ENCODE measurements at places on chromosomes 5 and 9. TPM values are rescaled to one million over a fixed set of nuclear protein-coding genes. Genes with fewer than 3 reads are reported as not detected.

The TSC1 gene
- total RNA-seq = 33.5 TPM

The GCNT4 gene
- total RNA-seq = 3.0 TPM

The GGTA1 gene
- 11.0 TPM for total RNA-seq

The TERT gene
- not detected for total RNA-seq

The CREBRF gene
- 27.8 TPM for total RNA-seq

The PJA2 gene
- total RNA-seq = 193 TPM

The GRXCR2 gene
- not detected for total RNA-seq

The PCDHA13 gene
- total RNA-seq = not detected

The OBP2A gene
- total RNA-seq = not detected

GRCh38 chr5:151820903-151821302, 49.1 kb downstream of the G3BP1 start:
- no peak for DNase-seq

DNA sequence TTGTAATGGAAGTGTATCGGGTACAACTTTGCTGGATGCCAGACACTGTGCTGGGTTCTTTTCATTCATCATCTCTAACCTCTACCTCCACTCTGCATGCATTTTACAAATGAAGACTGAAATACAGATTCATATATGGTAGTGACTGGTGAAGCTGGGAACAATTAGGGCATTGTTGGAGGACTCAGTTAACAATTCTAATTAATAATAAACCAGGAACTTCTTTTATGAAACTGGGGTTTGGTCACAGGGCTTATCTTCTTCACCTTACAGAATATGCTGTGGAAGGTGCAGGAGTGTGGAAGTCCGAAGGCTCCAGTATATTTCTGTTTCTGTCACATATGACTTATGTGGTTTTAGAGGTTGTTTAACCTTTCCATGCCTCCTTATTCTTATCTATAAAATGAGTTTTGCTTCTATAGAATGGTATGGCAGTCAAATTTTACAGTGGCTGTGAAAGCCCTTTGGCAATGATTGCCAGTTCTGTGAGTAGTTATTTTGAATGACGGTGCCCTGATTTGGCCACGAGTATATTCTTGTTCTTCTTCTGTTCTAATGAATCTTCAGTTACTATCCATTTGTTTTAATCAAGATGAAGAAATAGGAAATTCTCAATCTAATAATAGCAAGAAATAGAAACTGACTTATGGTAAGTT, 284.7 kb downstream of the GABRB2 start:
- DNase-seq = no peak

DNA sequence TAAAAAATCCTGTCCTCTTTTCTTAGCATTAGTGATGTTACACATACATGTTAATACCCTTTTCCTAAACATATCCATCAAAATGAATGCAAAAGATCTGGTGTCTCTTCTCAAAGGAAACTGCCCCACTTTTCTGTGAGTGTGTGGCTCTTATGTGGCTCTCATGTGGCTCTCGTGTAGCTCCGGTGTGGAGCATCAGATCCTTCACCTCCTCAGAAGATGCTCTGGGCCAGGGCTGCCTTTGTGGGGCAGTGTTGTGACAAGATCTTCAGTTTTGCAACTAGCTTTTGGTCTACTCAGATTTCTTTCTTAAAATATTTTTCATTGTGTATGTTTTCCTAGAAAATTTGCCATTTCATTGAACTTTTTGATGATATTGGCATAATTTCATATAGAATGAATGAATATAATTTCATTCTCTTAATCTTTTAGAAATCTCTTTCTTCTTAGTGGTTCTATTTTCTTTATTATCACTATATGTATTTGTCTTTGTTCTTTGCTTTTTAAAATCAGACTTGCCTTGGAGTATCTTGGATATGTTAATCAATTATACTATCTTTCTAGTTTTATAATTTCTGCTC, 19.4 kb downstream of the GARNL3 start:
- no peak for DNase-seq

- no peak for DNase-seq
Measured at GRCh38 chr5:78621291-78621738, 27.3 kb downstream of the LHFPL2 start.

DNA sequence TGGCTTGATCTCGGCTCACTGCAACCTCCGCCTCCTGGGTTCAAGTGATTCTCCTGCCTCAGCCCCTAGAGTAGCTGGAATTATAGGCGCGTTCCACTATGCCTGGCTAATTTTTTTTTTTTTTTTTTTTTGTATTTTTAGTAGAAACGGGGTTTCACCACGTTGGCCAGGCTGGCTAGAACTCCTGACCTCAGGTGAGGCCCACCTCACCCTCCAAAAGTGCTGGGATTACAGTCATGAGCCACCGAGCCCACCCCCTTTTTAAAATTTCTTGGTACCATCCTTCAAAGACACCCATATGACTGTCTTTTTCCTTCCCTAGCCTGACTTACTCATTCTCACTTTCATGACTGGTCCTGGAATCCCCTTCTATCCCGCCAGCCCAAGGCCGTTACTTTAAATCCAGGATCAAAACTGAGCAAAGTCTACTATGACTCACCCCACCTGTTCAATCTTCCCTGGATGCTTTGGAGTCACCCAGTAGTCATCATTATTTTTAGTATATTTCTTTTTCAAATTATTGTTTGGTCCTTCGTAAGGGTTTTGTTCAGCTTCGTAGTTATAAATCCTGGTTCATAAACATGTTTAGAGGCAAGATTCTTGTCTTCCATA, 1.2 kb upstream of the TBCA start:
- no peak for DNase-seq

- DNase-seq = no peak
Measured at GRCh38 chr5:167880420-167880819, 411.0 kb upstream of the WWC1 start.

GRCh38 chr5:159645179-159645846, 271.0 kb upstream of the ADRA1B start:
- DNase-seq = no peak

- DNase-seq = no peak
Measured at GRCh38 chr5:21199087-21199486, 1211.1 kb upstream of the CDH18 start.

DNA sequence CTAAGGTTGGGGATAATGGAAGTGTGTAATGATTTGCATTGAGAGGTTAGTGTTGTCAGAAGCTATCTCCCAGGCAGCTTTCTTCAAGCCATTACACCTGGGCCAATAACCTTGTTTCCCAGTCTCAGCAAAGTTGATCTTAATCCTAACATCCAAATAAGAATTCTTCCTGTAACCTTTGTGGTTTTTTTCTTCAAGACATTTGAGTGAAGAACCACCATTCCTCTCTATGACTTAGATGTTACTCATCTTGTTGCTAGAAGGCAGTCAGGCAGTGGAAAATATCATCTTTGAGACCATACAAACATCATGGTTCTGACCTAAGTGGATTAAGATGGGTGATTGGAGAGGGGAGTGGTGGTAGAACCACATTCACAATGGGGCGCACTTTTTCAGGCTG, 103.5 kb downstream of the NDUFAF2 start:
- no peak for DNase-seq

DNA sequence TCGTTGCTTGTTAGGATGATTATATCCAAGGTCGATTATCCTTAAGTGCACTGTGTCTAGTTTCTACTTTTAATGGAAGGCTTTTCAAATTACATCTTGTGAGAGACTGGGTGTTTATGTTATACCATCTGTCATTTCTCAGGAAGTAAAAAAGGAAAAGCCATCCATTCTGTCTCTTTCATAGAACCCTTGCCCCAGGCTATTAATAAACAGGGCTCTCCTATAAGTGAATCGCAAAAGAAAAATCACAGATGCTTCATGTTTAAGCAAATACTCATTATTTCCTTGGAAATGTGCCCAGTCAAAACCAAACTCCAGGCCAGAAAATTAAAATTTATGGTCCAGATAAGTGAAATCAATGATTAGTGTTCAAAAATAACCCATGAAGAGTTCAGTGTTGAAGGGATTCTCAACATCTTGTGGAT, 58.1 kb downstream of the STARD4 start:
- no peak for DNase-seq

DNA sequence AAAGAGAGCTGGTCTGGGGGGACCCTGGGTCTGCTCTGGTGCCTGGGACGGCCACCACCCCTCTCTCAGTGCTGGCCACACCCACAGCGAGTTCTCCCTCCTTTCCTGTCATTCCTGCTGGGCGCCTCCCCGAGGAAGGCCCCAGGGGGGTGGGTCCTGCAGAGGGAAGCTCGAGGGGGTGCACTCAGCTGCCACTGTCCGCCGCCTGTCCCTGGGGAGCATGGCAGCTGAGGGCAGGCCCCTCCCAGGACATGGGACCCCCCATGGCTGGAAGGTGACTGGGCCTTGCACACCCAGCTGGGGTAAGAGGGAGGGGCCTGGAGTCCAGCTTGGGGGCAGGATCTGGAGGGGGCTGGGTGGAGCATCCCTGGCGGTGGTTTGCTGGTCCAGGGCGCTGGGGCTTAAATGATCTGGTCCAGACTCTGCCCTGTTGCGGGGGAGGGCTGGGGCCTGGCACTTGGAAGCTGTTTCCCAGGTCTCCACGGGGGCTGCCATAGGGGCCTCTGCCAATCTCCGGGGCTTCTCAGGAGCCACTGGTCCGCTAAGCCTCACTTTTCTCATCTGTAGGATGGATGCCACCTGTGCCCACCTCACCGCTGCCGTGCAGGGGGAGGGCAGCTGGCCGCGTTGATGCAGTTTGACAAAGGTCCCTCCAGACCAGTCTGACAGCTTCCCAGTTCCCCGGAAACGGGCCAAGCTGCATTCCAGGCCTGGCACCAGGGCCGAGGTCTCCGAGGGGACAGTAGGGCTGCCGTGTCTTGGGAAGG, 6.0 kb upstream of the SLC2A6 start:
- DNase-seq = peak; percentile 79

- peak; percentile 29 for DNase-seq
Measured at GRCh38 chr9:134569626-134570025, 72.0 kb upstream of the COL5A1 start.

DNA sequence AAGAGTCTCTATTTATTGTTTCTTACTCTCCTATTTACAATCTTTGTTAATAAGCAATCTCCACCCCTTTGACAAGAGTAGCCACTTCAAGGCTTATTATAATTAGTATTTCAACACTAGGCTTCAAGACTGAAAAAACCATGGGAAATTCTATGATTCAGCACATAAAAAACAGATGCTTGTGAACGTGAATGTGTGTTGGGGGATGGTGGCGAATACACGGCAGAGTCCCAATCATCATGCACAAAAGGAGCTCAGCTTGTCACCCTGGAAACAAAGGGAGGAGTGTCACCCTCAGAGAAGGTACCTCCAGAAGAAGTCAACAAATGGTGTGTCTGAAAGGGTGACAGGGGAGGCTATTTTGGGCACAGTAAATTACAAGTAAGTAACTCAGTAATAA, 157.2 kb upstream of the RETREG1 start:
- no peak for DNase-seq

DNA sequence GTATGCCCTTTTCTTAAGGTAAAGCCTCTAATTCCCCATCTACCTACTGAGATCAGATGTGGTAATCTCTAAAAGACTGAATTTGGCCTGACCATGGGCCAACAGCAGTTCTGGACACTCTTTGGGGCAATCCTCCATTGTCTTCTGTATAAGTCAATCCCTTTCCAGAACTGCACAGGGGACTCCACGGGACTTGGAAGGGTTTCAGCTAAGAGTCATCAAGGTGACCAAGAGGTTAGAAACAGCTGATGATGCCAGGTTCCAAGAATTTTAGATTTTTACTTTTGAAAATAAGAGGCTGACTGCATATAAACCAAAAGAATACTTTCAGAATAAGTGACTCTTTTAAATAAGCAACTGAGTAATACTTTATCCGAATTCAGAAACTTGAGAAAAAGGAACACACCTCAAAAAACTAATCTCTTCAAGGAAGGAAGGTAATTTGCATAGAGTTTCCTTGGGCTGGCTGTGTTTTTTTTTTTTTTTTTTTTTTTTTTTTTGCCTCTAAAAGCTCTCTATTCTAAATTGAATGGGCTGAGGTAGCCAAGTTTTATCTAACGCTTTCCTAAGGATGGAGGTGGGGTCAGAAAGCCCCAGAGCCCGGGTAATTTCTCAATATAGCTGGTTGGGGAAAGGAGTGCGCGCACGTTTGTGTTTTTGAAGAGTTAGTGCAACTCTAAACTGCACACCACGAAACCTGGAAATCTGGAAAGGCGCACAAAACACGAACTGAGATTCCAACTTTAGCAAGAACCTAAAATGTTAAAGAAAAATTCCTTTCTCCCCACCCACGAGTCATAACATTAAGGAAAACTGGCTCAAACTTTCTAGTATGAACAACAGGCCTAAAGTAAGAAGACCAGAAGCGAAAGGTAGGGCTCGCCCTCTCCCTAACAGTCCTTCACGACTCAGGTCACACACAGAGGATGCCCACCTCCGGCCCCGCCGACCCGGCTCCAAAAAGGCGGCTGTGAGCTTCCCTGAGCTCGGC, 1.3 kb downstream of the VCP start:
- DNase-seq = no peak

DNA sequence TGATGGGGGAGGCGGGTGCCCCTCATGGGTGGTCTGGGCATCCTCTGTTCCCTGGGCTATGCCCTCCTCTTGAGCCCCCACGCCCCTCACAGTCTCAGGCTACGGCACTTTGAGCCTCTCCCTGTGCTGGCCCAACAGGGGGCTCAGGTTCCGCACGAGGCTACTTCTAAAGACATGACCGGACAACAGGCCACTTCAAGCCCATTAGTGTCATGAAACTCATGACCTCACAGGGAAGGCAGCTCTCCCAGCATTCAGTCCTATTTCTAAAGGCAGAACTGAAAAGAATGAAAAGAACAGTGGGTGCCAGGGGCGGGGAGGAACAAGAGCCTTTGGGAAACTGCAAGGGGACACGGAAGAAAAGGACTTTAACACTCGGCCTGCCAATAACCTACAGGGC, 45.0 kb downstream of the COL23A1 start:
- peak; percentile 74 for DNase-seq

- peak; percentile 36 for DNase-seq
Measured at GRCh38 chr9:126148994-126149393, 177.6 kb upstream of the MVB12B start.
